ENCODE measurements at places on chromosomes 11 and 22.

GRCh38 chr22:40051322-40051721, 56.6 kb downstream of the FAM83F start:
- no peak for DNase-seq

- DNase-seq = no peak
Observed at GRCh38 chr11:65973439-65974110, 12.0 kb downstream of the SART1 start.

- DNase-seq = no peak
Observed at GRCh38 chr22:35850831-35851230, 133.2 kb downstream of the APOL5 start.

GRCh38 chr11:72735495-72736027, 16.6 kb downstream of the ARAP1 start:
- no peak for DNase-seq

DNA sequence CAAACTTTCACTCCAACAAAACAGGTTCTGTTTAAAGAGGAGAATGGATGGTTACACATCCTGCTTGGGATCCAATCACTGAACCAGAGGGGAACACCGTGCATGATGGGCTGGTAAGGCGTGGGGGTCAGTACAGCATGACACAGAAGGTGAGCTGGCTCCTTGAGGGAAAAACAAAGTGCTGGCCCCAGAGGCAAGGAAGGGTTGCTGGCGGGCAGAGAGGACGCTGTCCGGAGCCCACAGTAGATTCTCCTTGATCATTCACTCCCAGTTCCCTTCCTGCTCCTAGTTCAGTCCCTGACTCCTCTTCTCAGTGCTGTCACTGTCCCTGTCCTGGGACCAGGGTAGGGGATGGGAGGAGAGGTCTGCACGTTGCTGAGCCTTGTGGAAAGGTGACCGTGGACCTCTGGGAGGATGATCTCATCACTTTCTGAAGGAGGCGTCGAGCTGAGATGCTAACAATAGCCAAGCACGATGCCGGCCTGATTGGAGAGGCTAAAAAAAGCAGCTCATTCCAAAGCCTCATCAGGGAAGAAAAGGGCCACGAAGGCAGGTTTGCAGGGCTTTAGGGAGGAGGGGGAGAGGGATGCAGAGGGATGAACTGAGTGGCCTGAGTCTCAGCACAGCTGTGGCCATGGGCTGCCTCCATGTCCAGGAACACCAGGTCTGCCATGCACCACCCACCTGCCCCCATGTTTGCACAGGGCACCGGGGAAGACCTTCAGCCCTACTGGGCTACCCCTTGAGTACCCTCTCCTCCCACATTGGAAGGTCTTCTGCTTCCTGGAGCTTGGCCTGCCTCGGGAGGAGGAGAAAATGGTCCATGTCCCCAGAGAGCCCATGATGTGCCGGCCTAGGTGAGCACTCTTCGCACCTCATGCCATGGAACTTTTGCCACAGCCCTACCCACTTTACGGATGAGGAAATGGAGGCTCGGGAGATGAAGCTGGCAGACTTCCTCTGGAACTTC, 72.7 kb upstream of the RTL6 start:
- peak; percentile 47 for DNase-seq

DNA sequence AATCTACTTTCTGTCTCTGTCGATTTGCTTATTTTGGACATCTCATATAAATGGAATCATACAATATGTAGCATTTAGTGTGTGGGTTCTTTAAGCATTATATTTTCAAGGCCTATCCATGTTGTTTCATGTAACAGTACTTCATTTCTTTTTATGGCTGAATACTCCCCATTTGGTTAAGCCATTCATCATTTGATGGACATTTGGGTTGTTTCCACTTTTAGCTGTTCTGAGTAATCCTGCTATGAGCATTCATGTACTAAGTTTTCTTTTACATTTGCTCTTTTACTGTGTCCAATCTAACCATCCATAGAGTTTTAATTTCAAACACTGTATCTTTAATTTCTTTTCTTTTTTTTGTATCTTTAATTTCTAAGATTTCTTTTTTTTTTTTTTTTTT, 55.6 kb upstream of the SPTBN2 start:
- DNase-seq = no peak

DNA sequence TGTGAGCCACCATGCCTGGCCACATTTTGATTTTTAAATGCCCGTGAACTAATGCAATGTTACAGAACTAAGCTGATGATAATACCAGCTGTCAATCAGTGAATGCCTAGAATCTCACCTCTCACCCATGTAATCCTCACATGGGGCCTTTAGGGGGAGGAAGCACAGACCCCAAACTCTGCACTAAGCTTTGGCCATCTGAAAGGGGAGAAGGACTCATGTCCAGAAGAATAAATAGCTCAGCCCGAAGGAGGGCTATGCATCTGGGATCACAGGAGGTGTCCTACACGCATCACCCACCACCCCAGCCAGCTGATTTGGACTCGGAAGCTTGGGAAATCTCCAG, 36.0 kb upstream of the YPEL1 start:
- no peak for DNase-seq

DNA sequence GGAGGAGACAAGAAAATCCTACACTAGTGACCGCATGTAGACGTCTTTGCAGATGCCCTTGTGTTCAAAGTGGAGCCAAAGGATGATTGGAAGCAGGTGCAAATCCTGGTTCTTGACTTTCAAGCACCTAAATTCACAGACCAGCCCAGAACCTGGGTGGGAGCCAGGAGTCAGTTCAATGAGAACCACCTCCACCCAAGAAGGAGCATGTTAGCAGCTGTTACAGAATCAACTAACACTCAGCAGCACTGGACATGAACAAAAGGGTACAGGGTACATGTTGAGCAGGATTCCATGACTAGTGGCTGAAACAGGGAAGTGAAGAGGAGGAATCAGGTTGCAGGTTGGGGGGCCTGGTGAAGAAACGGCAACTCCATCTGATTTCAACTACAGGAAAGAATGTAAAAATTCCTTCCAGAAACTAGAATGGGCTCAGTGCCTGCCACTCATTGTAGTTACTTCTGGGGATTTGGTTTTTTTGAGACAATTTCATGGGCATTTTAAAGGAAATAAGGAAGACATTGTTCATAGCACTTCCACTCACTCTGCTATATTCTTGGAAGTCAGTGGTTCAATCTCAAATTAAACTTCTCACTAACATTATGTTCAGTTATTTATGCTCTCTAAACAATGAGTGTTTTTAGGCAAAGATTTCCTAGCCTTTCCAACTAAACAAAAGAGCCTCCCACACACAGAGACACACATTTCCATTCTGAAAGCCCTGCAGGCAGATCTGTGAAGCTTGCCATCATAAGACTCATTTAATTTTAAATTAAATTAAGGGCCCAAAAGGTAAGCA, 173.3 kb downstream of the CADM1 start:
- DNase-seq = no peak

DNA sequence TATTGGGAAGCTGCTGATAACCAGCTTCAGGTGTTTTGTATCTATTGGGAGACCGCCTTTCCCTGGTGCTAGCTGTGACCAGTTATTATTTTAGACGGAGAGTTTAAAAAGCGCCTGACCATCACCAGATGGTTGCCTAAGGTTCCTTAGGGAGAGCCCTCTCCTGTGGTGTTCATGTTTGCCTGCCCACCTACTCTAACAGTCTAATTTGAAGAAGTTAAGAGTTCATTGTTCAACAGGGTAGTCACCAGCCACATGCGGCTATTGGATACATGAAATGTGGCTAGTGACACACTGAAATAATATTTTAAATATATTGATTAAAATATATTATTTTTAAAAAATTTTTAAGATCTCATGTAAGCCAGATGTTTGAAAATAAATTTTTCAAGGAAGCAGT, 71.3 kb upstream of the SLN start:
- DNase-seq = no peak

- DNase-seq = no peak
Observed at GRCh38 chr11:113213549-113213948, 100.8 kb upstream of the TTC12 start.

DNA sequence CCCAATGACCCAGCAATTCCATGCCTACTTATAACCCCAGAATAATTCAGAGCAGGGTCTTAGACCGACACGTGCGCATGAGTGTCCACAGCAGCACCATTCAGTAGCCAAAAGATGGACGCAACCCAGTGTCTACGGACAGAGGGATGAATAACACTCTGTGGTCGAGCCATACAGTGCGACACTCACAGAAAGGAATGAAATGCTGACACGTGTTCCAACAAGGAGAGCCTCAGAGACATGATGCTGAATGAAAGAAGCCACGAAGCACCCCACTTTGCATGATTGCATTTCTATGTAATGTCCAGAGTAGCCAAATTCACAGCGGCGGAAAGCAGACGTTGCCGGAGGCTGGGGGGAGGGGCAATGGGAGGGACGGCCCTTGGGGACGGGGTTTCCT, 134.4 kb downstream of the CTTN start:
- no peak for DNase-seq

DNA sequence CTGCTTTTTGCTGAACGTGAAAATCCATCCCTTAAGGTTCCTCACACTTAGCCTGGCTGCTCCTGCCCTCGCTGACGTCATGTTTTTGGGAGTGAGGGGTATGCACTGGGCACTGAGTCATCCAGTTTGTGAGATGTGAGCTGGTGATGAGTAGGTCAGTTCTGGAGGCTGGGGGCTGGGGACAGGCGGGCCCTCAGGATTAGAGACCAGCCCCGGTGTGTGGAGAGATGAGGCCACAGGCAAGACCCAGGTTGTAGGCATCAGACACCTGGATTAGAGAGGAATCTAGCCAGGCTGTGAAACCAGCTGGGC, 9.2 kb downstream of the KCNC1 start:
- DNase-seq = no peak

GRCh38 chr11:116339306-116340098, 433.3 kb downstream of the BUD13 start:
- DNase-seq = no peak

GRCh38 chr11:57213342-57214097, 23.5 kb downstream of the APLNR start:
- DNase-seq = no peak

DNA sequence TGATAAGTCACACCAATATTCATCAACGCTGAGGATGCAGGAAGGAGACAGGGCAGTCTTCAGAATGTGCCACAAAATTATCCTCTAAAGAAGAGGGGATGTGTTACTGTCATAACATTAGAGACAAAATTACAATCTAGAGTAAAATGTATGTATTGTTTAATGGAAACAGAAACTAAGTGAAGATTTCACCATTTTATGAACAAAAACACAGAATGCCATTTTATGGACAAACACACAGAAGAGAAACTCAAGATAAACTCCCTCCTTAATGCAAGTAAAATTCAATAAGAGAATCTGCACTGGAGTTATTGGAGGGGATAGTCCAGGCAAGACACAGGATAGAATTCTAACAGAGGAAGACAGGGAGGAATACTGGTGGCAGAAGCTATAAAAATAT, 62.8 kb downstream of the LARGE2 start:
- DNase-seq = no peak

GRCh38 chr11:78097666-78098385, 18.2 kb upstream of the NDUFC2 start:
- no peak for DNase-seq

- no peak for DNase-seq
Observed at GRCh38 chr11:9351321-9351881, 33.1 kb upstream of the IPO7 start.

GRCh38 chr11:113255096-113255495, 59.3 kb upstream of the TTC12 start:
- DNase-seq = no peak

- DNase-seq = no peak
Observed at GRCh38 chr11:128294671-128295050, 292.7 kb downstream of the ETS1 start.

DNA sequence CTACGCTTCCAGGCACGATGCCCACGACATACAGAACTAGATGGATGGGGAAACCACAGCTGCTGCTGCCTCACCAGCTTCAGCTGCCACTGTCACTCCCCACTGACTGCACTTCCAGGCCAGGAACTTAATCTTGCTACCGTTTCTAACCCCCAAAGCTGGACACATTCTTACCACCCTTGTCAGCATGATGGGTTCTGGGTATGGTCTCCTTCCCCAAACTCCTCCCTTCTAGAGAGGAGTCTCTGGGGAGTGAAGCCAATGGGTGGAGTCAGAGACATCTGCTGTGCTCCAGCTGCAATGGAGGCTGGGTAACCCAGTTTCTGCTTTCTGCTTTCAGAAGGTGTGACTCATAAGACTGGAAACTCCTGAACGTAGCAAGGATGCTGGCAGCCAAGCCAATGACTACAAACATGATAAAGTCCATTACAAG, 87.0 kb upstream of the THY1 start:
- no peak for DNase-seq

GRCh38 chr11:70140711-70141485, 62.2 kb upstream of the FADD start:
- DNase-seq = no peak

GRCh38 chr22:29136782-29137700, 64.2 kb downstream of the KREMEN1 start:
- peak; percentile 54 for DNase-seq

GRCh38 chr11:57251037-57251436, 14.0 kb upstream of the APLNR start:
- no peak for DNase-seq

DNA sequence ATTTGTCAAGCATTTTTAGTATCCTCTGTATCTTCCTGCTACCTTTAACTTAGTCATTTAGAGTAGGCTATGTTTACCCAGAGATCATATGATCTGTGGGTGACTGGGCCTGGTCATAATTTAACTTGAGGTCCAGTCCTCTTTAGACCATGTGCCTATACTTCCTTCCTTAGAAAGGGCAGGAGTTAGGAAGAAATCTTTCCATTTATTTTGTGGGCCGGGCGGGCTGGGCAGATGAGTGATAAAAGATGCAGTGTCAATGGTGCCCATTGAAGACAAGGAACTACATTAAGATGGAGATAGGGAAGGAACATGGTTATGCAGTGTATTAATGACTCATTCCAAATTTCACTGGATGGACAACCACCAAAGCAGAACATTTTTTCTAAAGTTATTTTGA, 30.9 kb upstream of the PDE3B start:
- DNase-seq = no peak

DNA sequence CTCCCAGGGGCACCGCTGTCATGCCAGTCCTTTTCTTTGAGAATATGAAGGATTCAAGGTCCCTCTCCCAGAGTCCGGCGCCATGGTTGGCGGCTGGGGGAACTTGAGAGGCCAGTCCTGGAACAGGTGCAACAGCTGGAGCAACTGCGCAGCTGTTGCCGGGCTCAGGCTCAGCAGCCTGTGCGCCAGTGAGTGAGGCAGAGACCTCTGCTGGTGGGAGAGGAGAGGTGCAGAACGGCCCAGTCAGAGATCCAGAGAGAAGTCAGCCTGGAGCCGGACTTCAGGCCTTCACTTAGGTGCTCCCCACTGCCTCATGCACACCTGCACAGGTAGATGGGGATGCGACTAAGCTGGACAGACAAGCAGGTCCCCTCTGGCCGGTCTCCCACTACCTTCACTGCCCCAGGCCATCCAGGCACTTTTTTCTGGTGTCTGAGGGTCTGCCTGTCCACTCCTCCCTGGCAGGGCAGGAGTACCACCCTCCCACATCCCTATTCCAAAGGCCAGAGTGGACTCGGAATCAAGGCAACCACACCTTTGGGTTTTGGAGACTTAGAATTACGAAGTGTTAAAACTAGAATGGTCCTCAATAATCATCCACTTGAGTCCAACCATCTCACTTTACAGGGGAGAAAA, 4.6 kb downstream of the CHRDL2 start:
- DNase-seq = peak; percentile 79
